ENCODE measurements at places on chromosomes 2 and 18.
A peak's percentile ranks its signal among the peaks of the same experiment; 100 is the strongest.

- no peak for DNase-seq
These were observed 43.0 kb downstream of the KLHL29 start for GRCh38 chr2:23427976-23428375.

- no peak for DNase-seq
These were observed 21.8 kb upstream of the GLS start for GRCh38 chr2:190858817-190859216.

GRCh38 chr18:58819051-58819450 lies 45.6 kb upstream of the ZNF532 start:
- no peak for DNase-seq

DNA sequence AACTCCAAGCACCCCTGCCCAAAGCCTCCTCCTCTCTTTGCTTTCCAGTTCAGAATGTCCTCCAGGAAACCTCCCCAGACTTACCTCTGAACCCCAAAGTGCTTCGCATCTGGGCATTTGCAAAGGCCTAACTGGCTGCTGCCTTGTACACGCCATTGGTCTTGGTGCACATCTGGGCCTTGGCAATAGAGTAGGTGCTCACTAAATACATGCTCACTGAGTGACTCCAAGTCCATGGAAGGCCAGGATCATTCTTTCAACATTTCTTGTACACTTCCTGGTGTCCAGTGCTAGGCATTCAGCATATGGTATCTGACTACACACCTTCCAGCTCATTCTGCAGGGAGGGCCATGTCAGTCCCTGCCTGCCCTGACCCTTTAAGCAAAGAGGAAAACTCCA lies 28.4 kb downstream of the MRPL35 start:
- DNase-seq, result no peak

GRCh38 chr2:232633413-232634205 lies at the start of gene EFHD1:
Gene EFHD1 (plus strand): TSS chr2:232633604. CDS start chr2:232633705, 101 bp downstream.
- DNase-seq, result peak; percentile 7

DNA sequence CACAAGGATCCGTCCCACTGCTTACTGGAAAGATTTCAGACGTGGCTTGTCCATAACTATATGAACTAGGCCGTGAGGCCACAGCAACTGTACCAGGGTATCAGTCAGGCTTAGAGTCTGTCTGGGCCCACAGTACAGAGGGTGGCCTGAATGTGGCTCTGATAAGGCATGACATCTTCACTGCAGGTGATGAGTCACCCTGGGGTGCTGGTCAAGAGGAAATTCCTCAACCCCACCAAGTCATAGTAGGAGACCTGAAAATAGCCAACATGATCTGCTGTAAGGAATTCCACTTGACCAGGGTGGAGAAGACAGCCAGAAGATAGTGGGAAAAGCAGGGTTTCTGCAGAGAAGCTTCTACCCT lies 107.7 kb downstream of the INHBB start:
- DNase-seq, result no peak

DNA sequence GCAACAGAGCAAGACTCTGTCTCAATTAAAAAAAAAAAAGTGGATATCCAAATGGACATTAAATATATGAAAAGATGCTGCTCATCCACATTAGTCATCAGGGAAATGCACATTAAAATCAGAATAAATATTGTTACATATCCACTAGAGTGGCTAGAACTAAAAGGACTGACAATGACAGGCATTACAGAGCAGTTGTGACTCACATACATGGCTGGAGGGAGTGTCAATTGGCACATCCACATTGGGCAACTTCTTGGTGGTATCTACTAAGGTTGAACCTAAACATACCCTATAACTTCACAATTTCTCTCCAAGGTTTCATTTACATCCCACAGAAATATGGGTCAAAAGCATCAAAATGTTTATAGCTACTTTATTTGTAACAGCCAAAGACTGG lies 14.0 kb upstream of the DNER start:
- DNase-seq, result no peak

GRCh38 chr2:46735108-46735691 lies 180.4 kb downstream of the MCFD2 start:
- no peak for DNase-seq

Measured in NCI-H1694 (cell line).